ENCODE measurements at places on chromosomes 11 and 22.

- DNase-seq: no peak
These were observed 63.3 kb upstream of the ME3 start for GRCh38 chr11:86735451-86736290.

DNA sequence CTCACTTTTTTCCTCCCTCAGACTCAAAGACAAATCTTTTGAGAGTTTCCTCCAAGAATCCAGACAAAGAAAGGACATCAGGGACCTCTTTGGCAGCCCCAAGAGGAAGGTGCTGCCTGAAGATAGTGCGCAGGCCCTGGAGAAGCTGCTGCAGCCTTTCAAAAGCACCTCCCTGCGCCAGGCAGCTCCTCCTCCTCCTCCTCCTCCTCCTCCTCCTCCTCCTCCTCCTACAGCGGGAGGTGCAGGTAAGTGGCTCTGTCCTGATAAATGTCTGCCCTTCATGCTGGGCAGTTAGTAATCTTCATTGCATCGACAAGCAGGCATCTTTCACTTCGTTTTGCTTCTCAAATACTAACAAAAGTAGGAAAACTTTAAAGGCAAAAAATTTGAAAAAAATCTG, 82.8 kb upstream of the PARVA start:
- no peak for DNase-seq

GRCh38 chr22:37827056-37827455, 3.9 kb downstream of the GALR3 start:
- DNase-seq: no peak

DNA sequence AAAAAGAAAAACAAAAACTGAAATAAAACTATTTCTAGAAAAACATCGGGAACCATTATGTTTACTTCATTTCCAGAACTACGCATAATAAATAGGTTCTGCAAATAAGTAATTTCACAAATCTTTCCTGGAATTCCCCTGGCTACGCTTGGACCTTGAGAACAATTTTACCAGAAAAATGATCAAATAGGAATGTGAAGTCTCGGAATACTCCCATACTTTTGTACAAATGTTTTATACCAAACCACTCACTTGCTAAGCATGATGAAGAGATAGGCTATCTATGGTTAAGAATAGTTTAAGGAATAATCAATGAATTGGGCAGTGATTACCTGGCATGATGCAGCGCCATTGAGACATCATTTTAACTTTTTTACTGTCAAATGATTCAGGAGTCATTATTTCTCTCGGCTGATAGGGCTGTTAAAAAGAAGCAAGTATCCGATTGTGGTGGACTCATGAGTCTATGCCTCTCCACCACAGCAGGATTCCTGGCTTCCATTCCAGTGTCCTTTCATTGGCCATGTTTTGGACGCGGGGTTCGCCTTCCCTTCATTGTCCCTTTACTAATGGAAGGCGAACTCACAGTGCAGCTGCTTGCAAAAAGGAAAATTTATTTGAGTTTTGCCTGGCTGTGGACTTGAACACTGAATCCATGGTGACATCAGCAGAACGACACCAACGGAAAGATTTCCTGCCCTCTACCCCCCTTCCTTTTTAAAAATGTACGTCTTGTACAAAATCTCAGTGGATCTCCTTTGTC, 39.9 kb upstream of the BLID start:
- DNase-seq: no peak

DNA sequence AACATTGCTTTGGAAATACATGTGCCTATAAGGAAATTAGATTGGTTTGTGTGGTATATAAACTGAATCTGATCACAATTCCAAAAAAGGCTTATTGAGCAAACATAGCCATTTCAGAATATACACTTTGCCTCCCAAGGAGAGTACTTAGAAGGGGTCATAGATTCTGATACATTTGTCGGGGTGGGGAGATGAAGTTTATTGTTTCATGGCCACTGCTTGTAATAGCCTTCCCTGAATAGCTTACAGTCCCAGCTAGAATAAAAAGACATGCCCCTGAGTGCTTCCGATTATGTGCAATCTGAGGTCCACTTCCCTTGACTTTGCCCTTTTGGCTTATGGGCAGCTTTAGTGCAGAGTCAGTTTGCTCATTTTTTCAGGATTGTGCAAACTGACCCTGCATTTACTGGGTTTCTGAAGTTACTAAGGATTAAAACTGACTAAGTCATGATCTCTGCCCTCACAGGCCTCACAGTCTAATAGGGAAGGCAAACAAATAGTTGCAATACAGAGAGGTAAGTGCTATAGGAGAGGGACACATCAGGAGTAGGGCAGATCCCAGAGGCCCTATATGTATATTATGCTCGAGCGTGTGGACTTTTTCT, 184.2 kb downstream of the BLID start:
- no peak for DNase-seq

GRCh38 chr11:62324731-62325556, 12.3 kb upstream of the ASRGL1 start:
- peak; percentile 44 for DNase-seq

DNA sequence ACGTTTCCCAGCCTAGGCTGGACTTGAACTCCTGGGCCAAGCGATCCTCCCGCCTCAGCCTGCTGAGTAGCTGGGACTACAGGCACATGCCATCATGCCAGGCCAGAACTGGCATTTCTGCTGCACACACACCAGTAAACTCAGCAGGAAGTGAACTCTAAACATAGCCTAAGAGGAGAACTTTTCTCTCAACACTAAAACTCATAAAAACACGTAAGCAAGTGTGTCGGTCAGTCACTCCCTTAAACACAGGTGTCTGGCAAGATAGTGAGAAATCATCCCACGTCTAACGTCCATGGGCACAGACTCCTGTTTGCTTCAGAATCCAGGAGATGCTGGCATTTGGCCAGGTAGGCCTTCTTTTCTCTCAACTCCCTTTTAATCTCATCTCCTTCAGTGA, 104.8 kb downstream of the RPL27A start:
- DNase-seq: no peak

GRCh38 chr11:429391-429790, 12.4 kb downstream of the ANO9 start:
- DNase-seq: no peak

GRCh38 chr22:30305519-30305905, 16.2 kb upstream of the CASTOR1 start:
- no peak for DNase-seq

DNA sequence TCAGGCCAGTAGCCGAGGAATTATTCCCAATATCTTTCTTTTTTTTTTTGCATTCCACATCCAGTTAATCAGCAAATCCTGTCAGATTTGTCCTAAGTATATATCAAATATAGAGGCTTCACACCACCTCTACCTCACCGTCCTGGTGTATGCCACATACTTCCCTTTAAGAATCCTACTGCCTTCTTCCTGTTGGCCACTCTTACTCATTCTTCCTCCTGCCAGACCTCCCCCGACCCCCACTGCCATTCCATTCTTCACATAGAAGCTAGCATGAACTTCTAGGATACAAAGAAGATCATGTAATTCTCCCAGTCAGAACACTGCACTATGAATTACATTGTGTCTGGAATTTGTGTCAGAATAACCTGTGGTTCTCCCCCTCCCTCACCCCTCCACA, 89.5 kb downstream of the TRIM44 start:
- no peak for DNase-seq

GRCh38 chr11:22666325-22666687, at the start of gene GAS2:
TSS of gene GAS2 (plus strand) at chr11:22666611. CDS start at chr11:22674870, 8,259 bp downstream.
- DNase-seq: no peak

- DNase-seq: no peak
These were observed 130.5 kb upstream of the B3GAT1 start for GRCh38 chr11:134542401-134543165.

- no peak for DNase-seq
These were observed 207.9 kb upstream of the E2F8 start for GRCh38 chr11:19448651-19449050.

GRCh38 chr22:19873138-19873959, 18.7 kb upstream of the GNB1L start:
- no peak for DNase-seq

GRCh38 chr11:64553554-64554201, 37.3 kb upstream of the SLC22A12 start:
- peak; percentile 38 for DNase-seq

GRCh38 chr11:101881586-101881985, 33.2 kb upstream of the CEP126 start:
- no peak for DNase-seq

DNA sequence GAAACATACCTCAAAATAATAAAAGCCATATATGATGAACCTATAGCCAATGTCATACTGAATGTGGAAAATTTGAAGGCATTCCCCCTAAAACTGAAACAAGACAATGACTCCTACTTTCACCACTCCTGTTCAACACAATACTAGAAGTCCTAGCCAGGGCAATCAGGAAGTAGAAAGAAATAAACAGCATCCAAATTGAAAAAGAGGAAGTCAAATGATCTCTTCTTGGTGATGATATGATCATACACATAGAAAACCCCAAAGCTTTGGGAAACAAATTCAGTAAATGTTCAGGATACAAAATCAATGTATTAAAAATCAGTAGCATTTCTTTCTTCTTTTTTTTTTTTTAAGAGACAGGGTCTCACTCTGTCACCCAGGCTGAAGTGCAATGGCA, 109.9 kb downstream of the DLG2 start:
- DNase-seq: no peak

GRCh38 chr11:110566577-110566976, 136.8 kb downstream of the FDX1 start:
- no peak for DNase-seq

DNA sequence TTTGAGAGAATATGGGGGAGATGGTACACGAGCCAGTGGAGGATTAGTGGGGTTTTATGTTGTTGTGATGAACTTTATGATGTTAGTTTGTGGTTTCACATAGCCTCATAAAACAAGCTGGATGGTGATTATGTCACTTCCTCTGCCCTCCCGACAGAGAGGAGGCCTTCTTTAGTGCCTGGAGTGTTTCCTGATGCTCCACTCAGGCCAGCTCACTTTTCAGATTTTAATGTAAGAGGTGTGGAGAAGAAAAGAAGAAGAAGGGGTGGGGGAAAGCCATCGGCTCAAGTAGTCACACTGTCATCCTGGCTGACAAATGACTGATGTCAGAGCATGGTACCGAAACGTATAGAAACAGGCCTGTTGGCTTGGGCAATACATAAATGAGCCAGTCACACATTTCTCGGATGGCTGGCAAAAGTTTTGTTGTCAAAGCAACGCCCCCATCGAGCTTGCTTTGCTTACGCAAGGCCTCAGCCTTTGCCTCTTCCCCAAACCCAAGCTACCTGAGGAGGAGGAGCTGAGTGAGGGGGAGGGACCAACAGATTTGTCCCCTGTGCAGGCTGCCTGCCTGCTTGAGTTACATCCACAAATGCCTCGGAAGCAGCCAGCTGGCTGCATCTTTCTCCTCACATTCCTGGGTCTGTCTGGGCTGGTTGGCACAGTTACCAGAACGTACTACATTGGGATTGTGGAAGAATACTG, at the start of gene HEPHL1:
Gene HEPHL1 (plus strand): TSS at position 578 of the 705 bp plus-strand sequence. CDS start 15 bp downstream, at position 593.
- DNase-seq: no peak

DNA sequence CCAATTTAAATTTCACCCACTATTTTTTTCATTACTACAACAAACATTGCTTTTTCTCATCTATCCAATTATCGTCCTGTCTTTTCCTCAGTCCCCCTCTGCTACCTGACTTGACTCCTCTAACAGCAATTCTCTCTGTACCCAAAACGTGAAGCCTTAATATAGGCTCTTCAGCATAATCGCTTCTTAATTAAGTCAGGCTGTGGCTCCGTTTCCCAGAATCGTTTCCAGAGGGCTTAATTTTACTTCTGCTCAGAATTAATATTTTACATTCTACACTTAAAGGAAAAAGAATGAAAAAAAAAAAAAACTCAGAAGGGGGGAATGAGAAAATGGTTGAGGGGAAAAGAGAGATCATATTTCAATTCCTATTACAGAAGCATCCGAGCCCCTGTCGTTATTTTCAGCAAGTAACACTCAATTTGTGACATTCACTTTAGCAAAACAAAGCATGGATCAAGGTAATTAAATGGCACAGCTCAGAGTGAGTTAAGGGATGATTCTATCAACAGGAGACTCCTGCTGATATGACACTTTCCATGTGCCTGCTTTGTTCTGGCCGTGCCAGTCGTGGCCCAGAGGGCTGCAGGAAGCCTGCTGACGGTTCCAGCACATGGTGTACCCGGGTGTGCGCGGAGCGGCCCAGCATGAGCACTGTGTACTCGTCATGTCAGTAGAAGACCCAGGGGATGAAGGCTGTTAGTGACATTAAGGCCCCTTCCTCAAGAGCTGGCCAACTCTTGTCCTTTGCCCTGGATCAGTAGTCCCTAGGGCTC, 272.5 kb downstream of the NTM start:
- DNase-seq: no peak

DNA sequence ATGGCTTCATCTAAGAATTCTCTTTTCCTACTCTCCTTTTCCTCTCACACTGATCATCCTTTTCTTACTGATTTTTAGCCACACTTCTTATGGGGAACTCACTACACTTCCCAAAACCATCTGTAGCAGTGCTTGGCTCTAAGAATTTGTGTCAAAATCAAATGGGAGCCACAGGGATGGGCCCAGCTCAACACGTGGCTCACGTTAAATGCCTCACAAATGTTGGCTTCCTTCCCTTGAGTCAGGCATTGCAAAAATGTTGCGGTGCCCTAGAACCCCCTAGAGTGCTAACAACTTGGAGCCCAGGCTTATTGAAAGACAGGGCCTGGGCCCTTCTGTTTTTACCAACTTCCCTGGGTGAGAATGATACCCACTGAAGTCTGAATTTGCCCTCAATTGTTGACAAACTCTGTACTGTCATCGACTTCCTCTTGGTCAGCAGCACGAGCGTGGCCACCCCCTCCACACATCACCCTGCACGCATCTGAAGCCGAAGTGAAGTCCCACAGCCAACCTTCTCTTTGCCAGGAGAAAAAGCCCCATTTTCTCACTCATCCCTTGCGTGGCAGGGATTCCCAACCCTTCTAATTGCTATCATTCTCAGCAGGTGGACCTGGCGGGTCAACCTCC, 69.7 kb downstream of the ELFN2 start:
- DNase-seq: no peak

- peak; percentile 43 for DNase-seq
These were observed at the start of gene MAPK8IP1 for GRCh38 chr11:45885274-45885920. TSS of gene MAPK8IP1 (plus strand) at chr11:45885651. CDS start at chr11:45885821, 170 bp downstream.

DNA sequence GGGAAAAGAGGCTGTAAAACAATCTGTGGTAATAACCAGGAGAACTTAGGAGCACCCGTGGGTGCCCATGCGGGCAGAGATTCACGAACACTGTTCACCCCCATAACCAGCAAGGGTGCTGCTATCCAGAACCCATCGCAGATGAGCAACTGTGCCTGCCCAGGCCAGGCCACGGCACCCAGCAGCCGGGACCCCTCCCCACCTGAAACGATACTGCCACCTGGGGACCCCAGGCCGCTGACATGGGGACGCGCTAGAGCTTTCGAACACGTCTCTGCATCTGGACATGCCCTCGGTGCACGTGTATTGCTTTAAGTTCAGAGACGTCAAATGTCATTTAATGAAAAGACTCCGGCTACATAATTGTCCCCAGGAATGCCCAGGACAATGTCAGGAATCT, 14.3 kb upstream of the MUC2 start:
- no peak for DNase-seq

- DNase-seq: no peak
These were observed 688 bp upstream of the LRRC74B start for GRCh38 chr22:21044931-21045584.

Data from stimulated activated CD4-positive, alpha-beta T cell treated with anti-CD3 and anti-CD28 coated beads, TNF-alpha, amount 100 ng/mL, for 48 hours (primary cell).